ENCODE measurements at places on chromosomes 1 and 21. TPM values are rescaled to one million over a fixed set of nuclear protein-coding genes. Genes with fewer than 3 reads are reported as not detected.

The HMCN1 gene
- total RNA-seq, result 4.4 TPM

The KCNA2 gene
- 14.1 TPM for total RNA-seq

The FMO3 gene
- total RNA-seq, result 1.2 TPM

The ADGRB2 gene
- 59.5 TPM for total RNA-seq

The LAD1 gene
- 0.23 TPM for total RNA-seq

The CBR3 gene
- total RNA-seq, result 2.1 TPM

The CD1B gene
- total RNA-seq, result not detected

The NTMT2 gene
- not detected for total RNA-seq

The GGPS1 gene
- total RNA-seq, result 33.9 TPM

The B3GALNT2 gene
- 22.8 TPM for total RNA-seq

The FCMR gene
- 0.46 TPM for total RNA-seq

The TENT5C gene
- 8.8 TPM for total RNA-seq

The MEX3A gene
- 33.4 TPM for total RNA-seq

The PADI2 gene
- 3.5 TPM for total RNA-seq

The OLIG2 gene
- 51.4 TPM for total RNA-seq

The CD1D gene
- total RNA-seq, result 0.23 TPM

The PROX1 gene
- 85.6 TPM for total RNA-seq

The RIPPLY3 gene
- 0.23 TPM for total RNA-seq

The COL6A1 gene
- total RNA-seq, result 65.0 TPM

The LORICRIN gene
- total RNA-seq, result 0.69 TPM

The TSPEAR gene
- 0.23 TPM for total RNA-seq

The PTGFR gene
- total RNA-seq, result 4.6 TPM

Data from diencephalon (tissue), 1 donor.